ENCODE measurements at places on chromosomes 3 and 15.

- DNase-seq, result peak; percentile 56
Measured at GRCh38 chr15:94164202-94164807, 67.1 kb upstream of the MCTP2 start.

DNA sequence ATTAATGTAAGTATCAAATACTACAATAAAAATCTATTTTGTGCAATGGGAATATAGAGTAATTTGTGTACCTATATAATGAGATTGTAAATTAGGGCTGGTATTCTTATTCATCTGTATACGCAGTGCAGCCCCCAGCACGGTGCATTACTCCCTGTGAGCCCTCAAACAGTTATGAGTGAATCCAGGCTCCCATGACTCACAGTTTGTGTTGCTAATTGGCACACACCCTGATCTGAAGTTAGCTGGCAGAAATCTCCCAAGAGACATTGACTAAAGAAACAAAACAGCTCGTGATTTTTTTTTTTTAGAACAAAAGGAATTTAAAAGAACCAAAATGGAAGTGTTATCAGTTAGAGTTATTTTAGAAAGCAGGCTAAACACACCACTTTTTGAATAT lies 15.7 kb downstream of the GK5 start:
- DNase-seq, result no peak

GRCh38 chr3:188671971-188672370 lies 499.8 kb upstream of the TPRG1 start:
- no peak for DNase-seq

DNA sequence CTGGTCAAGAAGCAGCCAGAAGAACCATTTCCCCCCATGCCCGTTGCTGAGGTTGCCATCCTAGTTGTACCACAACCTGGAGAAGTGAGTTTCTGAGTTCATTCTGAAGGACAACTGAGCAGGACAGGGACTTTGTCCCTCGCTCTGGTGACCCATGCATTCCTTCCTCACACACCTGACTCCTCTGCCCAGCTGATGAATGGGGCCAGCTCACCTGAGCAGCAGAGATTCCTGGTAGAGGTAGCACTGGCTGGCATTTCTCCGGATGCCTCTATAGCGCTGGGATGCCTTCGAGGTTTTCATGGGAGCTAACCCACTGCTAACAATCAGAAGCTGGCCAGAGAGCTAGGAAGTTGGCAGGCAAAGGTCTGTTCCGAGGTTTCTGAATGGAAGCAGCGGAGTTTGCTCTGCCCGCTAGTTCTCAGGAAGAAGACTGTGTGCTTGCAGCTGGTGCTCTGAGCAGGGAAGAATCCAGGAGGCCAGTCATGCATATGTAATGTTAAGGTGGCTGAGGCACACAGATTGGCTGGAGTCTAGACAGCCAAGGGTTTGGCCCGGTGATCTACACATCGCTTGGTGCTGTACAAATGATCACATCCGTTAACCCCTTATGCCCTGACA lies at the start of gene TMC3:
Gene TMC3 (minus strand): TSS at position 439 of the 621 bp plus-strand sequence. CDS start 136 bp downstream, at position 303.
- DNase-seq, result no peak

- DNase-seq, result no peak
Measured at GRCh38 chr3:159263750-159264553, 462.1 kb downstream of the MFSD1 start.

GRCh38 chr3:111999484-112000324 lies 982 bp downstream of the TAGLN3 start:
- no peak for DNase-seq

GRCh38 chr15:57652481-57652880 lies 54.0 kb upstream of the POLR2M start:
- DNase-seq, result no peak

DNA sequence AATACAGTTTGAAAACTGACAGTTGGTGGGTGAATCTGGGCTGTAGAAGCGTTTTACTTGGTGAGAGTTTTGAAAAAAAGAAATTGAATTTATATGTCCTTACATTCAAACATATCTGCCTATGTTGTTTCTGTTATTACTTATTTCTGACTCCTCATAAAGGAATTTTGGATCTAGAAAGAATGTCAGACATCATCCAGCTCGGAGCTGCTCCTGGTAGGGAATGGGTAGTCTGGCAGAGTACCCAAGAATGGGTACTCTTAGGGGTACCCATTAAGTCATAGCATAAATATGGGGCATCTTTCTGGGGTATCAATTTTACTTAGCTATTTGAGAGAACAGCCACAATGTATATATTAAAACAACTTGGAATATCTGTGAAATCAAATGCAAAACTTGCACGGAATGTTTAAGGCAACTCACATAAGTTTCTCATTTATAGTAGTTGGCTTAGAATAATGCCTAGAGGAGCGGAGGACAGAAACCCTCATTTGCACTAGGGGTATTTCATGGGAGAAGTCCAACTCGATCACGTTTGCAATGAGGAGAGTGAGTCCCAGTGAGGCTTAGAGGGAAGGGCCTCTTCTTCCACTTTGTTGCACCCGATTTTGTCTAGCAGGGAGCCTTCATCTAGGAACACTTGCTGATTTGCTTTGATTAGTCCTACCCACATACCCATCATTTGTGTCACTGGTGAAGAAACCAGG lies 2.4 kb upstream of the LARP6 start:
- no peak for DNase-seq

- no peak for DNase-seq
Measured at GRCh38 chr3:197730200-197730599, 6.5 kb downstream of the RUBCN start.

GRCh38 chr3:175869404-175869803 lies 1010.3 kb downstream of the NAALADL2 start:
- no peak for DNase-seq

DNA sequence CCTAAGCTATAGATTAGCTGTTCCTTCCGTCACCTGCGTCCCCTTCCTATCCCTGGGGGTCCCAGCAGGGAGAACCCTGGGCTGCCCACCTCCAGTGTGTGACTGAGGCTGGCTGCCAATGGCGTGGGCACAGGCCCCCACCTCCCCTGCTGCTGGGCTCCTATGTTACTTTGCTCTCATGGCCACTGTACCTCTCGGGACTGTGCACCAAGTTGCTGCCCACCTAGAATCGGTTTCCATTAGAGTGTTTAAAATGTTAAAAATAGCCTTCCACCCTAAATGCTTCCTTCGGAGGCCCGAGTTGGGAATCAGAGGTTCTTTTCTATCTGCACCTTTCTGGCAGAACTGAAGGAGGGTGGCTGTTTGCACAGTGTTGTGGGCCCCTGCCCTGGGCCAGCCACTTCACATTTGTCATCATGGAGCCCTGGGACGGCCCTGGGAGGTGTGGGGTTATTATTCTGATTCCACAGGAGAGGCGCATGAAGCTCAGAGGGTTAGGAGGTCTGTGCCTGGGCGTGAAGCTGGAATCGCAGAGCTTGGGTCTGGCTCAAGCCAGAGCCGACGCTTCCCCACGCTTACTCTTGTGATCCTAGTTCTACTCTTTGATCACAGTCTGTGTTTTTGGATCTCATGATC lies 29.1 kb downstream of the IRAK2 start:
- no peak for DNase-seq

- DNase-seq, result no peak
Measured at GRCh38 chr3:111944372-111944771, 34.5 kb upstream of the ABHD10 start.

DNA sequence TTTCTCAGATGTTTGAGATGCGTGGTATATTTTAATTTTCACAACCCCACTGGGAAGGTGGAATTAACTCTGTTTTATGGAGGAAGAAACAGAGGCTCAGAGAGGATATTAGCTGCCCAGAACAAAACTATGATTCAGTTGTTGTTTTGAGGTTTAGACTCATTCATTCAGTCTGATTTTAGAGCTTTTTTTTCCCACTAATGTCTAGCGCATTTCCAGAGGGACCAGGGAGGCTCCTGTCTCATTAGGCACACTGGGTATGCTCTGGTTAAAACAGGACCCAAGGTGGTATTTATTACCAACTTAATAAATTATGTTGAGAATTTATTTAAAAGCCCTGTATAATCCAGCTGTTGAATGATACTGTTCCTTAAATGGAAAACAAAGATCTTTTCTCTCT lies 272.0 kb upstream of the RGMA start:
- DNase-seq, result no peak

DNA sequence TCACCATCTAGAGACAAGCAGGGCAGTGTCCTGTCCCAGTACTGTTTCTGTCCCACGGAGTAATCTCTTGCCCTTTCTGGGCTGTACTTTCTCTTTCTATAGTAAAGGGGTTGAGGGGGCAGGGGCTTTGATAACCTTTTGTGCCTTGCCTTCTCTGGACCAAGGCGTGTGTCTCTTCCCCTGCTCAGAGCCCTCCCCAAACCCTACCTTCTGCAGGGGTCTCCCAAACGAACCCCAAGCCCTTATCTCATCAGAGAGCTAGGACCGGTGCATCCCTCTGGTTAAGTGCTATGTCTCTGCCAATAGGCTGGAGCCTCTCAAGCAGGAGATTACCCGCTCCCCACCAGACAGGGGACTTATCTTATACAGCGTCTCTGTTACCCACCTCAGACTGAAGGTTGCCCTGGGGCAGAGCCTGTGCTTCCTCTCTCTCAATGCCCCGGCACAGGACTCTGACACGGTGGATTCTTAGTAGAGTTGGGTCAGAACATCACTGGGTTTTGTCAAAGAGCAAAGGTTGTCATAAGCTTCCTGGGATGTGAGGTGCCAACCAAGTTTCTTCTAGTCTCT lies 2.9 kb downstream of the PLEKHO2 start:
- DNase-seq, result no peak

DNA sequence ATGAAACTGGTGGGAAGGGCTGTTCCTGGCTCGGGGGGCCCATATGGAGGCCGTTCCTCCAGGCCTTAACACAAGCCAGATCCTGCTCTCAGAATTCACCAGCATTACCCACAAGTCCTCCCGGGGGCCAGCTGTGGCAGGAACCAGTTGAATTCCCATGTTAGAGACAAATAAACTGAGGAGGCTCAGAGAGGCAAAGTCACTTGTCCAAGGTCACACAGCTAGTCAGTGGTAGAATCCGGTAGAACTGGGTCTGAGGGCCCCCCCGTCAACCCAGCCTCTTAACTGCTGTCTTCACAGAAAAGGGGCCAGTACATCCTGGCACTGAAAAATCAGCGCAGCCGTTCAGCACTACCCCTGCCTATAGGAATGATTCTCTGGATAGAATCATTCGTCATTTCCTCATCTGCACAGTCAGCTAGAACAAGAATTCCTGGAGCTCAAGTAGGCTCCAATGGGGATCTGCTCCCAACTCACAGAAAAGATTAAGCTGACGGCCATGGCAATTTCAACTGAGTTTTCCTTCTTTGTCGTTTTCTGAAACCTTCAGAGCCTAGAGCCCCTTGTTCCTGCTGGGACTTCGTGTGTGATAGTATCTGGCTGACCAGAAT lies 12.2 kb upstream of the TSEN2 start:
- no peak for DNase-seq

DNA sequence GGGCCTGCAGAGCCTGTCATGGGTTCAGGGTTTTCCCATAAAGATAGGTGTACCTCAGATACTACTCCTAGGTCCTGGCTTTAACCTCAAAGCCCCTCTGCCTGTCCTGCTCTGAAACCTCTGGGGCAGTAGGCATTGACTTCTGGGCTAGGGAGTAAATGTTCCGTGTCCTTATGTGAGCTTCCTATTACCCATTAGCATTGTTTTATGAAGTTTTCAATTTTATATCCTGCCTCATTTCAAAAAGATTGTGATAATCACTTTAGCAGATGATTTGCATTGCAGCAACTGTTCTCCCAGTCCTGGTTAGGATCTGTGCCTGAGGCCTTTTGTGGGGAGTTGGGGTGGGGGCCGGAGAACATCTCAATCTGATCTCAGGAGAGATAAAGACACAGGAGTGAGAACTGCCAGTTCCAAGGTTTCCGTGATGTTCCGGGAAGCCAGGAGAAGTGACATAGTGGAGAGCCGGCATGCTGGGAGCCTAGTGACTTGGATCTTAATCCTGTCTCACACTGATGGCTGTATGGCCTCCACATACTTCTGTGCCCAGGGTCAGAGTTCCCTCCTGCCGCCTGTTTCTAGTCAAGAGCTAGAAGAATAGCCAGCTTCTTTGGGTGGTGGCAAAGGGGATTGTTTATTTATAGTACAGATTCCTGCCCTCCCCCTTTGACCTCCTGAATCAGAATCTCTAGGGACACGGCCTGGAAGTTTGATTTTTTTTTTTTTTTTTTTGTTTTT lies 10.6 kb downstream of the TPM1 start:
- DNase-seq, result no peak

DNA sequence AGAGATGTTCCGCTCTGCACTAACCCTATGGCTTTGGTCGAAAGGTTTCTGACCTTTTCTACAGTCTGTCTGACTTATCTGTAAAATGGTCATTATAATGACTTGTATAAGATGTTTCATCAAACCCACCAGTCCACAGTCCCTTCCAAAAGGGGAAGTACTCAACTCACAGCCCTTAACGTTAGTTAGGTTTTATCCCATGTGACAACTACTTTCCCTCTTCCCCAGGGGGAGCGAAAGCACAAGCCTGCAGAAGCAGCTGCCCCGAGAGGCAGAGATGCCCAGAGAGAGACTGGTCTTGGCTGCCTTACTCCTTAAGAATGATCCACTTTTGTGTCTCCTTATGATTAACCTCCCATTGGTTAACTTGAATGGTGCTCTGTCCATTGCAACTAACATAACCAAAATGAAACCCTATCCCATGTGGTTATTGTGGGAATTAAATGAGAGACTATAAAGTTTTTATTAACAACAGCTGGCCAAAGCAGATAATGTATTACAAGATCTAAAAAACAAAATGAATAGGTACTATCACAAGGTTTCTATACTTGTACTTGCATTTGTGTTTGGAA lies 6.4 kb downstream of the ASTE1 start:
- no peak for DNase-seq

Measured in right lung (tissue), 10 donors.